BJ (cell line): ENCODE measurements at places on chromosomes 7 and 10.

GRCh38 chr10:89073719-89074118, 83.1 kb downstream of the FAS start:
- DNase-seq = no peak

DNA sequence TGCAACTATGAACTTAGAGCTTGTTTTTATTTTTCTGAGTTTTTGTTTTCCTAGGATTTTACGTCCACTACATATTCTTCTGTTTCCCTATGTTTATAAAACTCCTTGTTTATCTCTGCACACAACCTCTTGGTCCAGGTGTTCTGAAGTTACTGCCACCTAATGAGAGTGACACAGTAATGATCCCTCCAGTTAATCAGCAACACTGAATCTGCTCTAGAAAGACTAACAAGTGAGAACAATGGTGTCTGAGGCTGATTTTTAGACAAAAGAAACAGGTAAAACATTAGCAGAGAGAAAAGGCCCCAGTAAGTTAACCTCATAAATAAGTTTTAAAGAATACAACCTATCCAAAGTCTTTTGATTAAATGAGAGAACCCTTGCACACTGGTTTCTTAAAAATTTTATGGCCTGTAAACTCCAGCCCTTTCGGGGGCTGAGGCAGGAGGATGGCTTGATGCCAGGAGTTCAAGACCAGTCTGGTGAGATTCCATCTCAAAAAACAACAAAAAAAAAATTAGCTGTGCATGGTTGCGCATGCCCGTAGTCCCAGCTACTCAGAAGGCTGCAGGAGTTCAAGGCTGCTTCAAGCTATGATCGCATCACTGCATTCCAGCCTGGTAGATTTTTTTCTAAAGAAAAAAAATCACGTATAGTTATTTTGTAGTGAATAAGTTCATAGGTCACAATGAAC, 397.6 kb downstream of the MAGI2 start:
- no peak for DNase-seq

DNA sequence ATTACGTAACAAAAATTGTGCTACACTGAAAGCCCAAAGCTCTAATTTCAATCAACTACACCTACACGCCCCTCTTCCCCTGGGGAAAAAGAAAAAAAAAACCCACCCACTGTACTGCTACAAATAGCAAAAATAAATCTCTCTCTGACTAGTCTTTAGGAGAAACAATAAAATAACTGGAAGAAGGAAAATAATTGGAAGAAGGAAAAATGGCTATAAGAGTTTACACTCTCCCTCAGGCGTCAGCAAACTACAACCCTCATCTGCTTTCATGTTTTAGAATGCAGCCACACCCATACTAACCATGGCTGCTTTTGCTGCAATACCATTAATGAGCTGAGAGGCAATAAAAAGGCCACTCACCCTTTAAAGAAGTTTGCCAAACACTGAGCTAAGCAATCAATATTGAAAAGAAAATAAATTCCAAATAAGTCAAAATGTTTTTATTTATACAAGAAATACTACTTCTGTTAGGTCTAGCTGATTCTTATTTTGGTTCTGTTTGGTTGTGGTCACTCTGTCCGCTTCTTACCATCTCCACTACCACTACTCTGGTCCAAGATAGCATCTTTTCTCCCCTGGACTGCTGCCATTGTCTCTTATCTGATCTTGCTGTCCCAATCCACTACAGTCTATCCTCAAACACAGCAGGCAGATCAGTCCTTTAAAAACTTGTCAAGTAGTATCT, 3.8 kb downstream of the MINDY3 start:
- DNase-seq = peak; percentile 28

- no peak for DNase-seq
These were observed 126.1 kb upstream of the BMPER start for GRCh38 chr7:33779216-33779615.

DNA sequence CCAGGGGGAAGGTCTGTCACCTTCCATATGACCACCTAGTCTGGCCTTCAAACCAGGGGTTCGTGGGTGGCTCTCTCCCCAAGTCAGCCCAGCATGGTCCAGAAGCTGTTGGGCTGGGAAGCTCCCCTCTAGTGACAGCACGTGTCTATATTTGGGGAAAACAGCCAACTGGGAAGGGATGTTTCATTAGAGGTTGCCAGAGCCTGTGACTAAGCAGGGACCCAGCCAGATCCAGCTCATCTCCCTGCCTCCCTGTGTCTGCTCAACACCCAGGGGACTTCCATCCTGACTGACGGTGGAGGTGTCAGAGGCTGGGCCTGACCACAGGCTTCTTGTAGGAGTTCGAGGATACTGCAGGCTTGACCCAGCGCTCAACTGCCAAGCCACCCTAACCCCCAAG, 10.5 kb downstream of the STYXL1 start:
- peak; percentile 57 for DNase-seq

- DNase-seq = no peak
These were observed 20.1 kb upstream of the TNPO3 start for GRCh38 chr7:129074994-129075393.

DNA sequence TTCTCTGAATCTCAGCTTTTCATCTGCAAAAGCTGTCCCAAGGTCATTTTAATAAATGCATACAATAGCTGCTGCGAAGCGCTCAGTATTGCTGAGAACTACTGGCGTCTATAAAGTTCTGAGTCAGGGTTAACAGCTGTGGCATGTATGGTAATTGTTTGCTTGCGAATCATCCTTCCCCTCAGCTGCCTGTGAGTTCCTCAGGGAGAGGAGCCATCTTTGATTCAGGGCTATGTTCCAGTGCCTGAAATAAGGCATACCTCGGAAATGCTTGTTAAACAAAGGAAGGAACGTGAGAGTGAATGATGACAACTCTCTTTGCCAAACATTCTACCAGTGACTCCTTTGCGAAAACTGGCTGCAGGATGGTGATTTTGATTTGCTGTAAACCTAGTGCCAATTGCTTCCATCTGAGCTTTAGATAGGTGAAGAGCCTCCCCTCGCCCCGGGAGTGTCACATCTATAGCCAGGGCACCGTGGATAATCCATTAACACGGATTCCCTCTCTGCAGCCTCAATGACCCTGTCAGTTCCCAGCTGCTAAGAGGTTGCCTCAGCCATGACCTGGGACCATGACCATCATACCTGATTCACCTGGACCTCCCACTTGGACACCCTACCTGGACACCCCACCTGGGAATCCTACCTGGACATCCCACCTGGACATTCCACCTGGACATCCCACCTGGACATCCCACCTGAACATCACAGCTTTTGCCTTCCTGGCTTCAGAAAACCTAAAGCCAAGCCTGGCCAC, 39.6 kb downstream of the GPRIN2 start:
- peak; percentile 78 for DNase-seq

DNA sequence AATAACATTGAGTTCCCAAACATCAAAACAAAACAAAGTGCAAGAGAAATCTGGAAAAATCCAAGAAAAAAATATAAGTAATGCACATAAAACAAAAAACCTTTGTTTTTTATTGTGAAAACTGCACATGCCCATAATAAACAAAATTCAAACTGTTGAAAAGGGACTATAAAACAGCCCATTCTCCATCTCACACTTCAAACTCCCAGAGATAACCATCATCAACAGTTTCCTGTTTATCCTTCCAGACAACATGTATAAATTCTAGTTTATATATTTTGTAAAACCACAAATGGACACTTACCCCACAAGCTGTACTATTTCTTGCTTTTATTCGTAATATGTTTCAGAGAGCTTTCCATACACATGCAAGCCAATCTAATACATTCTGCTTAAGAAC, 79.3 kb downstream of the DPY19L1 start:
- no peak for DNase-seq

- no peak for DNase-seq
These were observed 29.1 kb downstream of the EPC1 start for GRCh38 chr10:32317795-32318357.

GRCh38 chr7:118259115-118259514, 34.6 kb downstream of the ANKRD7 start:
- no peak for DNase-seq

DNA sequence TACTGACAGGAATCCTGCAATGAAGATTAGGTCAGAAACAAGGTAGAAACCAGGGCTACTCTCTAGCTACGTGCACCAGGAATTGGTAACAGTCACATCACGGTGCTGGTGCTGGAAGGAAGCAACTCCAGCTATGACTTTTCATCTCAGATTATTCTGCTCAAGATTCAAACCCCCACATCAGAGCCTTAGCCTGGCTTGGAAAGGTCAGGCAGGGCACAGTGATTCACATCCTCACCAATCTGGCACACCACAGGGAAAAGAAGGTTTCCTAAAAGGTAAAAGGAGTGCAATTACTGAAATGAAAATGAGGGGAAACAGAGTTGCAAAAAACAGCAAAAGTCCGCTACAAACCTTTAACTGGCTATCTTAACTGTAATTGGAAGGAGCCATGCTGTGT, 240.2 kb upstream of the NPSR1 start:
- DNase-seq = no peak

- DNase-seq = no peak
These were observed 12.5 kb upstream of the NKX6-2 start for GRCh38 chr10:132798403-132798802.

DNA sequence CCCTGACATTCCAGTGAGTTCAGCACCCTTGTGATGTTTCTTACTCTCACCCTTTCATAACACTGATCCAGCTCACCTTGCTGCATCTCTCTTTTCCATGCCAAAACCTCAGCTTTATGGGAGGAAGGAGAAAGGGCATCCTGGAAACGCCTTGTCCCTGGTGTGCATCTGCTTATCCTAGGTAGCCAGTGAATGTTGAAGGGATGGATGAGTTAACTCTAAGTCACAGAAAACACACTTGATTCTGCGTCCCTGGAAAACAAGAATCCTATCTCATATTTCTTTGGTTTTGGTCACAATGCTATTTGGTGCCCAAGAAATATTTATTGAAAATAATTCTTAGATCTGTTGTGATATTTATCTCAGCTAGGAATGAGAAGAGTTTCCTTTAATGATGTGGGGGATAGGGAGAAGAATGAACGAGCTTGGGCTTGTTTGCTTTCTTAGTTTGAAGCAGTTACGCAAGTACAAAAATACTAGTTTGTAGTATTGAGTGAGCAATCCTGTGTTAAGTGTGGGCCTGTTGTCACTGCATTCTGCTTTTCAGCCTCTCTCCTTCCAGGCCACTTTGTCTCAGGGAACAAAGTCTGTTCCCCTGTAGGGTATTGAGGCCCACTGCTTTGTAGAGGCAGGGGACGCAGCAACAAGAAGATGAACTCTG, 126.5 kb downstream of the ARID5B start:
- no peak for DNase-seq

GRCh38 chr10:5297466-5297865, 67.3 kb upstream of the UCN3 start:
- DNase-seq = no peak

DNA sequence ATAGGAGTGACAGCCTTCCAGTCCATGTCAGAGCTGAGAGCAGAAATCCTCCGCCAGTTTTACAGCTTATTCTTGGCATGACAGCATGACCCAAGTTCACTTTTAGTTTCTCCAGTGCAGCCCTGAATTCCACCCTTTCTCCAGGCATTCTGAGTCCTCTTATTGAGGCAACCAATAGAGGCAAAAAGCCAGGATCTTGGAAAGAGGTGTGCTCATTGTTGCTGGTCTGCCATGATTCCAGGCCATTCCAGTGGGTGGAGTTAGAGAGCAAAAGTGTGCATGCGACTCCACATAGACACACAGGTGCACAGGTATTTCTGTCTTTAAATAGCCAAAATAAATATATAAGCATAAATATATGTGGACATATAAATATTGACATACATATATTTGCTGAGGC, 224.7 kb upstream of the ADARB2 start:
- DNase-seq = no peak

- DNase-seq = no peak
These were observed 17.0 kb downstream of the FRMPD2 start for GRCh38 chr10:48257407-48257961.

DNA sequence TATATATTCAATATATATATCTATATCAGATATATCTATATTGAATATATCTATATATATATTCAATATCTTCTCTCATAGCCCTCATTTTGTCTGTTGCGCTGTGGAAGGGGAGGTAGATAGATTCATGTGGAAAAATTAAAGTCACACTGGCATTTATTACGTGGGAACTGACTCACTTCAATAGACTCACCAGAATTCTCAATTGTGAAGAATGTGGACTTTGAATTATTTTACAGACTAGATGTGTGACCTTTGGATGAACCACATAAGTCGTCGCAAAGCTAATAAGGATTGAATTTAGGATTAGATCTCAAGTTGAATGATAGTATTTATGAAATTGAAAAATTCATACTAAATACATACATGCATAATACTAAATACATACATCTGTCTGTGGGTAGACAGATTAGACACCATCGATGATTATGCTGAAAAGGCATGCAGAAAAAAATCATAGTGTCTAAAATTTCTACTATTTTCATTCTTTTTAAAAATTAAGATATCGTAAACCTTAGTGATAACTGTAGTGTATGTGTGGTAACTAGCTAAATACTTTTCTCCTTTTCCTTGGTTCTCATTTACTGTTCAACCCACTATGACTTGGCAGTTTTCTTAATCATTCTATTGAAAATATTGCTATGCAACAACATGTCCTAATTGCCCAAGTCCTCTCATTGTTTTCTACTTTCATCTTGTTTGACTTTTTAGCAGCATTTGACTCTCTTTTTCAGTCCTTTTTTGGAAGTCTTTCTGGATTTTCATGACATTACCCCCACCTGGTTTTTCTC, 61.8 kb upstream of the A1CF start:
- DNase-seq = no peak

- no peak for DNase-seq
These were observed 32.3 kb downstream of the PYROXD2 start for GRCh38 chr10:98382691-98383101.

DNA sequence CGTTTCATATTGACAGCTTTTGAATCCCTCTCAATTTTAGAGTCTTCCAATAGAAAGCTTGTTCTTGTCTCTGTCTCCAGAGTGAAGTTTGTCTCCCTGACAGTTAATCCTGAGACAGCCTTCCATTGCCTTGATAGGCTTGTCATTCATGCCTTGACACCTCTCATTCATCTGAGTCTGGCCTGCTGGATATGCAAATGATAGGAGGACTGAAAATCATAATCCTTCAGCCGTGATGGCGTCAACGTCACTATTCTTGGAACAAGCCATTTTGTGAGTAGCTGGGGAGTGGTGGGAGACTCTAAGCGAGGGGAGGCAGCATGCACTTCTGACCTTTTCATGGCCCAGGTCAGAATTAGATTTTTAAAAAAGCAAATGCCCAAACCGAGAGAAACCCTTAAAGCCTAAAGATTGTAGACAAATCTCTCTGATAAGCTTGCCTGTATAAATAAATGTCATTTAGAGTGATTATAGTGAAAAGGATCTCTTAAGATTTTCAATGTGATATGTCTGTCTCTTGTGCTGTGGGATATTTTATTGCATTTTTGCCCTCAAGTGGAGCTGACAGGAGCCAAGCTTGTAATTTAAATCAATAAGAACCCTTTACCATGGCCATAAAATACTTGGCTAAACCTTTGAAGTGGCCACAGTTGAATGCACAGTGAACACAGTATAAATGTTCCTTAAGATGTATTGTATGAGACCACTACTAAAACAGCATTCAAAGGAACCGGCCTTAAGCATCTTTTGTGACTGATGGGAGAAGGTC, 148.8 kb downstream of the SNX10 start:
- DNase-seq = no peak

GRCh38 chr7:30594048-30594539, 584 bp upstream of the GARS1 start:
- no peak for DNase-seq

- DNase-seq = no peak
These were observed at the start of gene EVX1 for GRCh38 chr7:27242555-27243339. Gene EVX1 (plus strand): TSS chr7:27242802. CDS start chr7:27243031, 229 bp downstream.
